ENCODE measurements at places on chromosomes 11 and 22. TPM values are rescaled to one million over a fixed set of nuclear protein-coding genes. Genes with fewer than 3 reads are reported as not detected.

RAG1 gene
- total RNA-seq: 0.84 TPM

ESAM gene
- total RNA-seq: 0.26 TPM

OR51I1 gene
- not detected for total RNA-seq

CALCB gene
- total RNA-seq: 3.1 TPM

SHISA8 gene
- not detected for total RNA-seq

SPON1 gene
- total RNA-seq: 35.9 TPM

OSBP2 gene
- 2.4 TPM for total RNA-seq

PPFIA1 gene
- total RNA-seq: 42.6 TPM

ART1 gene
- total RNA-seq: not detected

RBMXL2 gene
- not detected for total RNA-seq

SOX10 gene
- total RNA-seq: 0.99 TPM

GRCh38 chr11:38323961-38324761 lies 1726.1 kb upstream of the RAG2 start:
- no peak for DNase-seq
- no peak overlapping the region for H3K4me3 ChIP-seq
- H3K4me1 ChIP-seq: no peaks in the 10 kb centered on the region
- H3K27ac ChIP-seq: no peak overlapping the region

DNA sequence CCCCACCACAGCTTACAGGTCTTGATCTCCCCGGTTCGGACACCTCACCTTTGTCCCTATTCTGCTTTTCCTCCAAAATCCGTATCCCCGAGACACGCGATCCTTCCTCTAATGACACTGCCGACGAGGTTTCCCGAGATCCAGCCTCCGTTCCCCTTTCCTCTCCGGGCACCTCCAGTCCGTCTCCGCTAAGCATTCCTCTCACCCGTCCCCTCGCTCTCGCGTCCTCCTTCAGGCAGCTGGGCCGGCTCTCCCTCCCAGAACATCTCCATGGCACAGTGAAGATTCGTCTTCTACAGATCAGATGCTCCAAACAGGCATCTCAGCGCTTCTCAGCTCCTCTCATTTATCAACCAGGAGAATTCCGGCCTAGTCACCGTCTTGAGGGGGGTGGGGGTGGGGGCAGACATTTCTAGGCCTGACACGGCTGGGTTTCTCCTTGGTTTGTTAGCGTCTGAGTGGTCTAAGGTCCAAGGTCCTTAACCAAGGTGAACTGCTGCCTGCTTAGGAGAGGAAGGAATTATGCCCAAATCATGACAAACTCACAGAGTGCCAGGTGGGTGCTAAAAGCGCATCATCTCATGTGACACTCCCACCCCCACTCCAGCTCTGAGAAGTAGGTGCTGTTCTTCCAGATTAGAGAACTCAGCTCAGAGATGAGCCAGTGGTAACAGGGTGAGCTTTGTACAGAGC lies at the start of gene SPTBN2:
TSS of gene SPTBN2 (minus strand) at position 524 of the 693 bp plus-strand sequence. CDS start 7,976 bp downstream, outside the sequence.
- peak; percentile 75 for DNase-seq
- H3K4me1 ChIP-seq: peaks cover 25% of the 10 kb centered on the region
- peaks cover 50% of the 10 kb centered on the region for H3K27me3 ChIP-seq
- H3K4me3 ChIP-seq: peak within 1 kb of the TSS; percentile 67
- no peak within 1 kb of the TSS for H3K27ac ChIP-seq

- no peaks in the 10 kb centered on the region for H3K27me3 ChIP-seq
- H3K27ac ChIP-seq: no peak overlapping the region
- no peaks in the 10 kb centered on the region for H3K4me1 ChIP-seq
- no peaks in the 10 kb centered on the region for H3K36me3 ChIP-seq
Observed at GRCh38 chr11:68302256-68302655, 10.1 kb upstream of the LRP5 start.

GRCh38 chr22:41908411-41909309 lies 6.2 kb downstream of the SHISA8 start:
- no peak overlapping the region for H3K27ac ChIP-seq
- H3K36me3 ChIP-seq: no peaks in the 10 kb centered on the region
- peak; percentile 34 for DNase-seq
- H3K4me1 ChIP-seq: peaks cover 13% of the 10 kb centered on the region

- no peak for DNase-seq
- no peak overlapping the region for H3K27ac ChIP-seq
- H3K4me1 ChIP-seq: no peaks in the 10 kb centered on the region
Observed at GRCh38 chr22:49614966-49615965, 212.4 kb downstream of the BRD1 start.

- peaks cover 12% of the 10 kb centered on the region for H3K4me1 ChIP-seq
- no peaks in the 10 kb centered on the region for H3K27me3 ChIP-seq
- DNase-seq: no peak
- no peaks in the 10 kb centered on the region for H3K36me3 ChIP-seq
- H3K27ac ChIP-seq: peak overlapping the region; percentile 83
- H3K4me3 ChIP-seq: peak overlapping the region; percentile 68
Observed at GRCh38 chr11:64268025-64268892, 16.2 kb downstream of the BAD start.

DNA sequence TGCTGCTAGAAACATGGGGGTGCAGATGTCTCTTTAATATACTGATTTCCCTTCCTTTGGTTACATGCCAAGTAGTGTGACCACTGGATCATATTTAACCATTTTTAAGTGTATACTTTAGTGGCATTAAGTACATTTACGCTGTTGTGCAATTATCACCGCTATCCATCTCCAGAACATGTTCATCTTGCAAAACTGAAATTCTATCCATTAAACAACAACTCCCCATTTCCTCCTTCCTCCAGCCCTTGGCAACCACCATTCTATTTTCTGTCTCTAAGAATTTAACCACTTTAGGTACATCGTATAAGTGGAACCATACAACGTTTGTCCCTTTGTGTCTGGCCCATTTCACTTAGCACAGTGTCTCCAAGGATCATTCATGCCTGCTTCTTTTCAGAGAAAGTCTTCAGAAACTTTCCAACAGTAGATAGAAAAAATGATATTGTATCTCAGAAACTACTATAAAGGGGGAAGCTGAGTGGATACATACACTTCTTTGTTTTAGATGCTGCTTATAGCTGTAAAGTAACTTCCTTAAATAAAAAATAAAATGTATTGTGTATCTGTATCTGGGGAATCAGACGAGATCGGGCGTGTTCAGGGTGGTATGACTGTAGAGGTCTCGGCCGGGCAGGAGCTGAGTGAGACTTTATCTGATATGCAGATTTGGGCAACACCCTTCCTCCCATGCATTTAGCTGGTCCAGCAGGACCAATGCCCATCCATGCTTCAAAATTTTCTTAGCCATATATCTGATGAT lies 44.6 kb upstream of the ZBED5 start:
- H3K36me3 ChIP-seq: no peaks in the 10 kb centered on the region
- DNase-seq: no peak
- no peak overlapping the region for H3K27ac ChIP-seq
- H3K4me3 ChIP-seq: no peak overlapping the region
- no peaks in the 10 kb centered on the region for H3K27me3 ChIP-seq

DNA sequence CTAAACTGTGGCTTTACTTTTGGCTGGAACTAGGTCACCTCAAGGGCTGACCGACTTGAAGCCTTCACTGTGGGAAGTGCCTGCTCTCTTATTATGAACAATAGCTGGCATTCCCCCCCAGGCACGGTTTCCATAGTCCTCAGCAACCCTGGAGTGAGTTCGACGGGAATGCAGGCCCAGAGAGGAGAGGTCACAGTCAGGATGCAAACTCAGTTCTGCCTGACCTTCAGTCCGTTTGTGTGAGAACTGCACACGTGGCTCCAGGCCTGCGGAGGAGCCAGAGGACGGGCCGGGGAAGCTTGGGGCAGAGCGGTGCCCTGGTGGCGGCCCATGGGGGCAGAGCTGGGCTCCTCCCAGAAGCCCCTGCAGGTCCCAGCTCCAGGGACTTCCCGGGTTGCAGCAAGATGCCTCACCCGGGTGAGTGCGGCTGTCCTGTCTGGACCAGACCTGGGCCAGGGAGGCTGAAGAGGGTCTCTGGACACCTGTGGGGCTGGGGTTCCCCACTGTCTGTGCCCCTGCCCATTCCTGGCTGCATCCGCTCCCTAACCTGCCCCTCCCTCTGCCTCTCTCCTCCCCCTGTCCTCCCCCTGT lies 17.2 kb downstream of the SLC25A18 start:
- peak; percentile 31 for DNase-seq
- no peak overlapping the region for H3K4me3 ChIP-seq
- no peaks in the 10 kb centered on the region for H3K27me3 ChIP-seq
- H3K4me1 ChIP-seq: no peaks in the 10 kb centered on the region
- H3K36me3 ChIP-seq: no peaks in the 10 kb centered on the region
- no peak overlapping the region for H3K27ac ChIP-seq

GRCh38 chr11:14106303-14107049 lies 144.0 kb downstream of the SPON1 start:
- no peaks in the 10 kb centered on the region for H3K27me3 ChIP-seq
- peak overlapping the region; percentile 69 for H3K27ac ChIP-seq
- H3K4me1 ChIP-seq: peaks cover 32% of the 10 kb centered on the region

DNA sequence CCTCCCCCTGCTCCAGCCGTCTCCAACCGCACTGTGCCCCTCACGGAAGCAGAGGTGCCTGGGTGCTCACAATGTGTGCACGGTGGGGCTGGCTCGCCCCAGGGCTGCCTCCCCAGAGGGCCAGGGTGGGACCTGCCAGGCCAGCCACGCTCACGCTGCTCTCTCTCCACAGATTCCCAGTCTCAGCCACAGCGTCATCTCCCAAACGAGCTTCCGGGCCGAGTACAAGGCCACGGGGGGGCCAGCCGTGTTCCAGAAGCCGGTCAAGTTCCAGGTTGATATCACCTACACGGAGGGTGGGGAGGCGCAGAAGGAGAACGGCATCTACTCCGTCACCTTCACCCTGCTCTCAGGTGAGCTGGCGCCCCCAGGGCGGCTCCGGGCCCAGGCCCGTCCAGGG lies 30.4 kb downstream of the MOB2 start:
- H3K27me3 ChIP-seq: no peaks in the 10 kb centered on the region
- DNase-seq: no peak
- peaks cover 10% of the 10 kb centered on the region for H3K4me1 ChIP-seq

DNA sequence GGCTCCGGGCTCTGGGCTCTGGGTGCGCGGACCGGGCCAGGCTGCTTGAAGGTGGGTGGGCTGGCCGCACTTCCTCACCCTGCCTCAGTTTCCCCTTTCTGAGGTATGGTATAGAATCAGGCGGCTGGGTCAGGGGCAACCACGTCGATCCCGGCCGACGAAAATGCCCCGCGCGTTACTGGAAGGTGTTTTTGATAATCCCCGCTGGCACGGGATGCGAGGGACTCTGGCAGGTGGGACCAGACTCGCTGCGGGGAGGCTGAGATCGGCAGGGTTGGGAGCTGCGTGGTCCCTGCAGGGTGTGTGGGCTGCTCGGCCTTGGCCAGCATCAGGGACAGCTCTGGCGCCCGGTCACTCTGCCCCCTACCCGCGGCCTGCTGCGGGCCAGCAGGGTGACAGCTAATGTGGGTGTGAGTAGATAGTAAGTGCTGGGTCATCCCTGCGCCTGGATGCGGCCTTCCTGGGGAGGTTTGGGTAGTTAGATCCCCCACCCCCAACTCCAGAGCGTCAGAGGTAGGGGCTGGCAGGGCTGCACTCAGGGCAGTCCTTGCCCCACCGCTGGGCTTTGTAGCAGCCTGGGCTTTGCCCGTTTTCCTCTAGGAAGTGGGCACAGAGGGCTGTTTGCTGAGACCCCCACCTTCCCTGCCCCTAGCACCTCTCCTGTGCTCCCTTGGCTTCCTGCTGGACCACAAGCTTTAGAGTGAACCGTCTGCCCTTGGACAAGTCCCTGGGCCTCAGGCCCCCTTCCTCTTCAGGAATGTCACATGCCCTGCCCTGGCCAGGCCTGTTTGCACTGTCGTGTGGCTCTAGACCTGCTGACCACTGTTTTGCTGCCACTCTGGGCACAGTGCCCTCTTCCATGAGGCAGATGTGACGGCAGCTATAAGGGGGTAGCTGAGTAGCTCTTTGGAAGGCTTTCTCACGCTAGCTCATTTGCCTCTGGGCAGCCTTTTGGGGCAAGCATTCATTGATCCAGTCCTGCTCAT lies 579 bp downstream of the TANGO2 start:
- H3K36me3 ChIP-seq: no peaks in the 10 kb centered on the region
- H3K27me3 ChIP-seq: peaks cover 54% of the 10 kb centered on the region
- no peak overlapping the region for H3K27ac ChIP-seq
- H3K4me1 ChIP-seq: peaks cover 6% of the 10 kb centered on the region
- peak; percentile 47 for DNase-seq
